ENCODE measurements at places on chromosomes 1 and 21.

DNA sequence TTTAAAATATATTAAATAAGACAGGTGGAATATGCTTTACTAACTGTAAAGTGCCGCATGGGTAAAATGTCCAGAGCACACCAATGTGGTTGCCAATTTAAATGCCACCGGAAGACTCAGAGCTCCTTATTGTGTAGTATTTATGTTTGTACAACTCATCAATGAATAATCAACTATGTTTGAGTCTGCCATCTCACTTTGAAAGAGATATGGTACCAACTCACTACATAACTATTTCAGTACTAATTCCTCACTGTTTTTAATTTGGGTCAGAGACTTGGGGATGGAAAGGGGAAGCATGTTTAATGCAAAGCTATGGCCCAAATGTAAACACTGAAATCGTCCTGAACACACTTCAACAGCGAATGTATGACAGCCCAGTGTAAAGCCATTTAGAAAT lies 144.8 kb downstream of the NR5A2 start:
- no peak for DNase-seq

- DNase-seq, result no peak
Measured at GRCh38 chr1:41880950-41881885, 37.5 kb downstream of the HIVEP3 start.

DNA sequence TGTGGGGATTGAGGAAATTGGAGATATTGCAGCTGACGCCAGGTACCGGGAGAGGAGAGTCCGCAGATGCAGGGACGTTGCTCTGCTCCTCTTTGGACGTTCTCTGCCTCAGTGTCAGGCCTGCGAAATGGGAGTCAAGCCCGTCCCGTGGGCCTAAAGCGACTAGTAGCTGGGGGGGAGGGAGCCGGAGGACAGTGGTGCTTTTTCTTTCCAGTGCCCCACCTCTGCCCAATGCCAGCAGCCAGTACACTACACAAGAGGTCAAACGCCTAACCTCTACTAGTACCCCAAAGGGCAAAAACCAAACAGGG lies 413.6 kb upstream of the ESRRG start:
- DNase-seq, result no peak

GRCh38 chr1:22412932-22413727 lies 38.5 kb upstream of the ZBTB40 start:
- DNase-seq, result peak; percentile 60

DNA sequence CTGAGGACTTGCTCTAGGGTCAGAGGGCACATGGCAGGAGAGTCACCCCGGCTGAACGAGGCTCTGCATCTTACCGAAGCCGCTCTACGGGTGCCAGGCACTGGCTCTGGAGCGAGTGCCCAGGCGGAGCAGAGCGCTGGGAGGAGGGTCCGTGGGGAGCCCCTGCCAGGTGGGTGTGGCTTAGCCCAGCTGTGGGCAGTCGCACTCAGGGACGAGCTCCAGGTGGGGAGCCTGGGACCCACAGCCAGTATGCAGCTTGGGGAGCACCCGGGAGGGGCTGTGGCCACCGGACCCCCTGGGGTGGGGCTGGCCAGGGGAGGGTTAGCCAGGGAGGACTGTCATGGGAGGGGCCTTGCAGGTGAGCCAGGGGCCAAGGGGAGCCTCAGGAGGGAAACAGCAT lies 3.8 kb downstream of the AGRN start:
- no peak for DNase-seq

DNA sequence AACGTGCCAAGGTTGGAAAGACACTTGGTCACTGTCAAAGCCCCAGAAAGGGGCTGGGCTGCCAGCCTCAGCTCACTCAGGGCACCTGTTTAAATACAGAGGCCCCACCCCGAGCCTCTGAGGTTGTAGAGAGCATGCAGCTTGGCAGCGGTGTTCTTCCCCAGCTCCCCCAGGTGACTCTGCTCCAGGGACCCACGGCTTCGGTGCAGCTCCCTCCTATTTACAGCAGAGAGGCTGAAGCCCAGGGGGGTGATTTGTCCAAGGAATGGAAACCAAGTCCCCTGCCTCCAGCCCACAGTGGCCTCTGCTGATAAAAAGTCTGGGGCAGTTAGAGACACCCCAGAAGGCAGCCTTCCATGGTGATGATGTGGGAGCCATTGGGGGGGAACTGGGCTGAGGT lies 9.1 kb upstream of the C1QA start:
- no peak for DNase-seq

DNA sequence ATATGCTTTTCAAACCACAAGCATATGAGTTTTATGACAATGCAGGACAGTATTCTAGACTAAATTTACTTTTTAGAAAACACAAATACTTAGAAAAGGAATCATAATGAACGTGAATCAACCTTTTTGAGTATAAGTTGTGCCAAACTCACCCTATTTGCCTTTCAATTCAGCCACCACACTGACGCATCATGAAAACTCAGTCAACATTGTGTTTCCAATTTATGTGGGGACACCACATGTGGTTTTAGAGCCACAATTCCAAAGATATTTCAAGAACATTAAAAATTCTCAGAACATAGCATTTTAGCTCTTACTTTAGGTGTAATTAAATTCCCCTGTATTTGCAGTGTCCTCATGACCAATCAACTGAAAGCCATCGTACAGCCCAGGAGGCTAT lies 118.8 kb downstream of the PTBP2 start:
- no peak for DNase-seq

DNA sequence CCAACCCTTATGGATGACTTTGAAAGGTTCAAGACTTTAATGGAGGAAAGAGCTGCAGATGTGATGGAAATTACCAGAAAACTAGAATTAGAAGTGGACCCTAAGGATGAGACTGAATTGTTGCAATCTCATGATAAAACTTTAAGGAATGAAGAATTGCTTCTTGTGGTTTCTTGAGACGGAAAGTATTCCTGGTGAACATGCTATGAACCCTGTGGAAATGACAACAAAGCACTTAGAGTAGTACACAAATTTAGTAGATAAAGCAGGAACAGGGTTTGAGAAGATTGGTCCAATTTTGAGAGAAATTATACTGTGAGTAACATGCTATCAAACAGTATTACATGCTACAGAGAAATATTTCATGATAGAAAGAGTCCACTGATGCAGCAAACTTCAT lies 215.4 kb downstream of the OMA1 start:
- peak; percentile 66 for DNase-seq

- no peak for DNase-seq
Measured at GRCh38 chr21:41758550-41758949, 8.3 kb downstream of the RIPK4 start.

DNA sequence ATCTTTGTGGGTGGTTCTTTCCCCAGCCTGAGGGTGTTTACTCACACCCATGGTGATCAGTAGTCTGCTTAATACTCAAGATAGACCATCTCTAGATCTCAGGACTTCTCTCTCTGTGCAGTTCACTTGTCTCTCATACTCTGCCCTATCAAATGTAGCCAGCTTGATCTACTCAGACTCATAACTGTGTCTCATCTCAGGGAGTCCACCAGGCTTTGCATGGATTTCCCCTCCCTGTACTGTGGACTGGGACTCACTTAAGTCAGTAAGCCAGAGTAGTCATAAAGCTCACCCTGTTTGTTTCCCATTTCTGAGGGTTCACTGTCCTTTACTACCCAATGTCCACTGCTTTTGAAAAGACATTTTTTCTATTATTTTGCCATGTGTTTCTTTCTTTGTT lies 41.8 kb downstream of the LYPLAL1 start:
- DNase-seq, result no peak

- DNase-seq, result peak; percentile 40
Measured at GRCh38 chr1:193019442-193020026, 39.6 kb downstream of the UCHL5 start.

GRCh38 chr1:33465316-33465715 lies 7.1 kb upstream of the ZSCAN20 start:
- no peak for DNase-seq

DNA sequence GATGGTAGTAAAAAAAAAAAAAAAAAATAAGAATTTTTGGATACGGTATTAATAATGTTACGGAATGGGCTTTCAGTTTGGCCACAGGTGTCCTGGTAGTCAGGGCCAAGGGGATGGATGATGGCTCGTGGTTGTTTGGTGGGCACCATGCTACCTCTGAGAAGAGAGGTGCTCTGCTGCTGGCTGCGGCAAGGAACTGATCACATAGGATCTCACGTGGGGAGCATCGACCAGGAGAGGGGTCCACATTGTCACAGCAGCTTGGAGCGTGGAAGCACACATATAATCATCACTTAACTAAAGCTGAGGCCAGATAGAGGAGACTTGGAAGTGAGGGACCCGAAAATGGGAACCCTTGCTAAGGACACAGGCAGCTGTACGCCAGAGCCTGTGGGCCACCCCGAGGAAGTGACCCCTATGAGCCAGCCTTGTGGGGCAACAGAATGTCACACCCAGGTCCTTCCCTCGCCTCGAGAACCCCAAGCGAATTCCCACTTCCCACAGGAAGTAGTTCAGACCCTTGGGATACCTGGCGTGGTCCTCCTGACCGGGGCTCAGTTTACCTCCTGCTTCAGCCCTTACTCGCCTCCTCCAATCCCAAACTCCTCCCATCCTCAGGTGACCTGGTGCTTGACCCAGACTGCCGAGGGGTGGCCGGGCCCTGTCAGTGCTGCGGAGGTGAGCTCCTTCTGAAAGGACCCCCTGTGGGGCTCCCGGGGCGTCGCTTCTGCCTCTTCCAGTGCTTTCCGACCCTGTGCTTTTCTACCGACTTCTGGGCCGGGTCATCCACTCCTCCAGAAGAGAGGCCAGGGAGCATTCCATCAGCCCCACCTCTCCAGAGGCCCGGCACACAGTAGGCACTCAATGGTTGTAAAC lies 222.0 kb downstream of the CAMTA1 start:
- DNase-seq, result no peak

DNA sequence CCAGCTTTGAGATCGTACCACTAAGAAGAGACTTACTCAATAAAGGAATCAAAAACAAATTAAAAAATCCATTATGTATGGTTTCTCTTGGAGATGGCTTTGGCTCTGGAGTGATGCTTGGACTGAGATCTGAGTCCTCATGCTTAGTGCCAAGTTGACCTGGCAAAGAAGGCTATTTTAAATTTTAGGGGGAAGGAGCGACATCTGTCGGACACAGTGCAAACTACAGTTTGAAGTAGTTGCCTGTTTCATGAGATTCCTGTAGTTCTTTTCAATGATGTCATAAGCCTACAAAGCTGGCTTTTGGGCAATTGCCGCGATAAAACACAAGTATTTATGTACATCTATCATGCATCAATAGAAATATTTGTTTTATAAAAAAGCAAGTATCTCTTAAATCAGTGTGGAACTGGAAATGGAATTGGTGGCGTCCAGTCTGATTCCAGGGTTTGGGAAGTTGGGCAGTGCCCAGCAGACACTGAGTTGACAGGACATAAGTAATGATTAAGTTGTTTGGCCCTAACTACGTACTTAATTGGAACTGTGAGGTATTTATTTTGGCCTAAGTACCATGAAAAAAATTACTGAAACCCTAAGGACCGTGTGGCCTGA lies 50.0 kb downstream of the TBCE start:
- DNase-seq, result peak; percentile 85

GRCh38 chr1:24089743-24090555 lies 22.0 kb downstream of the MYOM3 start:
- no peak for DNase-seq

GRCh38 chr1:11134251-11134897 lies 34.7 kb upstream of the EXOSC10 start:
- DNase-seq, result peak; percentile 25

- no peak for DNase-seq
Measured at GRCh38 chr1:52877554-52877953, 35.0 kb downstream of the ZYG11A start.

DNA sequence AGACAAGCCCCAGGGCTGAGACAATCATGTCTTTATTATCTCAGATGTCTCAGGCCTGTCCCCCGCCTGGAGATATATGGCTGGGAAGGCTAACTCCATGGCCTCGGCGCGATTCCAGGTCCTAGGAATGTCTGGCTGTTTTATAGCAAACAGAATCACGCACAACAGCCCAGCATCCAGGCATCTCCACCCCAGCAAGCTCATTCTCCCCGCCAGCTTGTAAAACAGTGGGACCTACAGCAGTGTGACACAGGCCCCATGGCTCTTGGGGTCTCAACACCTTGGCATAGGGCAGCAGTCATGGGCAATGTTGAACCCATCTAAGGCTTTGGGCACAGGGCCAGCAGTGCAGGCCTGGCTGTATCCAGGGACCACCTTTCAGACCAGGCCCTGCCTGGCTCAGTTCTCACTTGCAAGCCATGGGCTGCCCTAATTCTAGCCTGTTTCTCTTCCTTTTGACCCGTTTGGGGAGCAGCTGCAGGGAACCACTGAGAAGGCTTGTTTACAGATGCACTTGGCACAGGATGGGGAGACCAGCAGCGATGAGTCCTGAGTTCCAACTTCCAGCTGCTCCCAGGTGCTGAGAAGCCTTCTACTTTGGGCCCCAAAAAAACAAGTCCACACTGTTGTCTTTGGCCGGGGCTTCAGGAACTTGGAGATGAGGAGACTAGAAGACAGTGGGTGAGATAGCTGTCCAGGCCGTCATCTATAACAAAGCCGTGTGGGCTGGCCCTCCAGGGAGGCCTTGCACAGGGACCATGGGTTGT lies 34.4 kb downstream of the WNT4 start:
- DNase-seq, result peak; percentile 62

DNA sequence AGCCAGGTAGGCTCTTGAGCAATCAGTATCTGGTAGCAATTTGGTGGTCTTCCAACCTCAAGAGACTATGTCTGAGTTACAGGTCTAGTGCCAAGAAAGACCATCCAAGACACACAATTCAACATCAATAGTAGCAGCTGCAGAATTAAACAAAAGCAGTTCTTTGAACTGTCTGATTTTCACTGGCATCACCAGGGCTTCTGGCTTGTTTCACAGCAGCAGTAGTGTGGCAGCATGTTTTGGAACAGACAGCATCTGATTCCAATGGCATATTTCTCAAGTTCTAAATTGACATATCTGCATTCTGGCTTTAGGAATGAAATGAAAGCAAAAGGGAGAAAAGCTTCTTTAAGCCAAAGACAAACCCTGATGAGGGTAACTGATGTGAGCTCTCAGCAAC lies 334.7 kb upstream of the PRMT6 start:
- no peak for DNase-seq

DNA sequence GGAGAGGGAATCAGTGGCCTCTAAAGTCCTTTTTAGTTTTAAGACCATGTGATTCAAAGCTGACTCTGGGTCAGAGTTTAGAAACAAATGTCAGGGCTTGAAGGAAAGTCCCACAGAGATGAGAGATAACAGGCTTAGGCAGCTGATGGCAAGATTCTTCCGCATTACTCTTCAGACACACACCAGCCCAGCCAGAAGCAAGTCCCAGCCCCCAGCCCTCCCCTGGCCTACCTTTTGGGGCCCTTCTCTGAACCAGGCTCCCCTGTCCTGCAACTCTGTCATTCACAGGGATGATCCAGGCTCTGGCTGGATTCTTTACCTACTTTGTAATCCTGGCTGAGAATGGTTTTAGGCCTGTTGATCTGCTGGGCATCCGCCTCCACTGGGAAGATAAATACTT lies 13.1 kb upstream of the CASQ1 start:
- no peak for DNase-seq

DNA sequence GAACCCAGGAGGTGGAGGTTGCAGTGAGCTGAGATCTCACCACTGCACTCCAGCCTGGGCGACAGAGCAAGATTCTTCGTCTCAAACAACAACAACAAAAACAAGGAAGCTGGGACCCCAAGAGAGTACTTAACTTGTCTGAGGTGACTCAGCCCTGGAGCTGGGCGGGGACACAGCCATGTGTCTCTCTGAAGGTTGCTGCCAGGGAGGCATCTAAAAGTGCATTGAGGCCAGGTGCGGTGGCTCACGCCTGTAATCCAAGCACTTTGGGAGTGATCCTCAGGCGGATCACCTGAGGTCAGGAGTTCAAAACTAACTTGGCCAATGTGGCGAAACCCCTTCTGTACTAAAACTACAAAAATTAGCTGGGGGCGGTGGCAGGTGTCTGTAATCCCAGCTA lies 7.7 kb downstream of the IFI6 start:
- no peak for DNase-seq

- no peak for DNase-seq
Measured at GRCh38 chr1:157270705-157271274, 132.6 kb upstream of the ETV3 start.
